Stimulated activated CD8-positive, alpha-beta memory T cell treated with anti-CD3 and anti-CD28 coated beads, Interleukin-7, amount 100 ng/mL, for 1 hour (primary cell): ENCODE measurements at places on chromosomes 5 and 9.

GRCh38 chr5:98275980-98276379 is 497.5 kb upstream of the RGMB start:
- DNase-seq = no peak

- DNase-seq = no peak
Measured at GRCh38 chr5:57466544-57466943, 16.1 kb downstream of the ACTBL2 start.

- no peak for DNase-seq
Measured at GRCh38 chr9:79149585-79149984, 422.2 kb upstream of the TLE4 start.

DNA sequence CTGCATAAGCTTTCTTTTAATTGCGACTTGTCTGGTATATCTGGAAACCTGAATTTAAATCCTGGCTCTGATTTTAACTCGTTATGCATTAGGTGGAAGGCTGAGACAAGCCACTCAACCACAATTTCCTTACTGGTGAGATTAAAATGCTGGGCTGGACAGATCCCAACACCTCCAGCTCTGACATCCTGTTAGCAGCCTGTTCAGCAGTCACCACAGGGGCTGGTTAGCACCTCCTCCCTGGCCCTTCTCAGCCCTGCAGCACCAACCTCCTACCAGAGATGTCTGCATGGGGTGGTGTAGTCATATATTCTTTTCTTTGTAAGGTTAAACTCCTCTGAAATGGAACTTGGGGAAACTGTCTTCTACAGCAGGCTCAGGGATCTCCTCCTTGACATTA is 156.5 kb upstream of the NFIL3 start:
- DNase-seq = no peak

- DNase-seq = no peak
Measured at GRCh38 chr9:126347911-126348760, 21.5 kb downstream of the MVB12B start.

DNA sequence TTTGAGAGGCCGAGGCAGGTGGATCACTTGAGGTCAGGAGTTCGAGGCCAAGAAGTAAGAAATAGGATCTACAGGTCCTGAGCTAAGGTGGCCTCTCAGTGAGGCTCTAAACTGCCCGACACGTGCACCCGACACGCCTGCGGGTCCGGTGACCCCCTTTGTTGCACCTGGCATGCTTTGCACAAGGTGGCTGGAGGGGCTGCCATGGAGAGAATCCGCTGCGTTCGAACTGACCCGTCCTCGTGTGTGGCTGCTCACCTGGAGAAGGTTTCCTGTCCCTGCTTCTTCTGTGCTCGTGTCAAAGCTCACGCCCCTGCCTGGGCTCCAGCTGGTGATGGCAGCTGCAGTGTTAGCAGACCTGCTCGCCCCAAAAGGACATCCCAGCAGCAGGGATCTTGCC is 5.7 kb upstream of the OLFM1 start:
- no peak for DNase-seq
